ENCODE measurements at places on chromosomes 4 and X.

DNA sequence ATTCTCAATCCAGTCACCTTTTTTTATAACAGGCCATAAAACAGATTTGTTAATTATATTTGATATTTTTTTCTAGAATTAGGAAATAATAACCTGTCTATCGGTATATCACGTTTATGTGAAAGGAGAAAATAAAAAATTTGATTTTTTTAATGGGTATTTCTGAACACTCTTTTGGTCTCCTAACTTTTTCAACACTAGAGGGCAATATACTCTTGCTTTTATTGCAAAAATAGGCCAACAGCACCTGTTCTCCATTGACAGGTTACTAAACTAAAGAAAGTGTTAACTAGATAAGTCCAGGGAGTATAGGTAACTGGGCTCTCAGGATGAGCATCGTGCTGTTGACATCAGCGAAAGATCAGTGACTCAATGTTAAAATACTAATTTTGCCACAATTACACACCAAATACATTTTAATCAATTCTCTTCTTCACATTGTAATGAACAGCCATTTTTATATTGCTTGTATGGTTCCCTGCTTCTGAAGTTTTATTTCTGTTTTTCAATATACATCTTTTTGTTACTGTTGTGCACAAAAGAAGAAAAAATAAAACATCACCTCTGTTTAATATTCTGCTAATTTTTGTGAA is 22.8 kb downstream of the NDST4 start:
- DNase-seq, result peak; percentile 57

- DNase-seq, result no peak
Observed at GRCh38 chr4:144557404-144557803, 88.6 kb upstream of the HHIP start.

- DNase-seq, result no peak
Observed at GRCh38 chr4:7156328-7156727, 36.0 kb upstream of the SORCS2 start.

DNA sequence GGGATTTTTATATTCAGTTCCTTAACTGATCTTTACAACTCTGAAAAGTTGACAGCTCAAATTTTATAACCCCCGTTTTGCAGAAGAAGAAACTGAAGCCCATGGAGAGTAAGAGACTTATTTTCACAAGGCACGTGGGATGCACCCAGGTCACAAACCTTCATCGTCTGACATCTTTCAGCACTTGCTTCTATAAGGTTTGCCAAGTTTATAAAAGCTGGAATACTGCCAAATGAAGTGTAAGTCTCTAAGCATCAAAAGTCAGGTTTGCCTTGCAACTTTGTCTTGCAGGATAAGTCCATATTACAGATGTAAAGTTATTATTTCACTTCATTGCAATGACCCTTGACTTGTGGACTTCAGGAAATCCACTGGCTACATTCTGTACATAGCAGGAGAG is 6.3 kb upstream of the KCNIP4 start:
- no peak for DNase-seq

- DNase-seq, result no peak
Observed at GRCh38 chrX:45769761-45770582, 569.3 kb upstream of the DIPK2B start.

DNA sequence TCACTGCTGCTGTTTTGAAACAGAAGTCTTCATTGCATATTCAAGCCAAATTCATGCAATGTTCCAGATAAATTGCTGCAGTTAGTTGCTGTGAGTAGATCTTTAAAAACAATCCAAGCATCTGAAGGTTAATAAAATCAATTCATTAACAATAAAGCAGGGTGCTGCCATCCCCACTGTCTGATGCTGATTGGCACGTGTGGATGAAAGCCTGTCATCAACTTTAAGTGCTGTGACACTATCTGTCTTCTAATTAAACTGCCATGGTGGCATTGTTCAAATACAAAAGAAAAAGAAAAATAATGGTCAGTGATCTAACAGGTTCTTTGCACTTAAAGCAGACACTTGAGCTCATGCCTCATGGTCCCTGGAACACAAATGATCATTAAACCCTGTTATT is 63.0 kb upstream of the MND1 start:
- DNase-seq, result peak; percentile 28

Measured in NCI-H146 (cell line).